ENCODE measurements at places on chromosomes 6 and 20. TPM values are rescaled to one million over a fixed set of nuclear protein-coding genes. Genes with fewer than 3 reads are reported as not detected.

The SLC17A4 gene
- not detected for total RNA-seq

The HRH3 gene
- total RNA-seq: not detected

The MPIG6B gene
- not detected for total RNA-seq

The KIAA1755 gene
- 0.44 TPM for total RNA-seq

The TNFRSF21 gene
- total RNA-seq: 0.68 TPM

The CST1 gene
- not detected for total RNA-seq

The PDYN gene
- total RNA-seq: not detected

The ANKRD66 gene
- total RNA-seq: not detected

The GPR63 gene
- 0.44 TPM for total RNA-seq

DNA sequence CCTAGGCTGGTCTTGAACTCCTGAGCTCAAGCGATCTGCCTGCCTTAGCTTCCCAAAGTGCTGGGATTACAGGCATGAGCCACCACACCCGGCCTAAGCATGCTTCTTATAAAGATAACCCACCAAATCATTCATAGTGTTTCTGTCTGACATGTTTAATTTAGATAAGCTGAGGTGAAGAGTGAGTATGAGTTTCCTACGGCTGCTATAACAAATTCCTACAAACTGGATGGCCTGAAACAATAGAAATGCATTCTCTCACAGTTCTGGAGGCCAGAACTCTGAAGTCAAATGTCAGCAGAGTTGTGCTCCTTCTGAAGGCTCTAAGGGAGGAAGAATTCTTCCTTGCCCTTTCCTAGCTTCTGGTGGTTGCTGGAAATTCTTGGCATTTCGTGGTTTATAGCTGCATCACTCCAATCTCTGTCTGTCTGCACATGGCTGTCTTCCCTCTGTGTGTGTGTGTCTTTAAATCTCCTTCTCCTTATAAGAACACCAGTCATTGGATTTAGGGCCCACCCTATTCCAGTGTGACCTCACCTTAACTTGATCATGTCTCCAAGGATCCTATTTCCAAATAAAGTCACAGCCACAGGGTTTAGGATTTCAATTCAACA, 29.9 kb downstream of the MAPK13 start:
- DNase-seq: no peak

DNA sequence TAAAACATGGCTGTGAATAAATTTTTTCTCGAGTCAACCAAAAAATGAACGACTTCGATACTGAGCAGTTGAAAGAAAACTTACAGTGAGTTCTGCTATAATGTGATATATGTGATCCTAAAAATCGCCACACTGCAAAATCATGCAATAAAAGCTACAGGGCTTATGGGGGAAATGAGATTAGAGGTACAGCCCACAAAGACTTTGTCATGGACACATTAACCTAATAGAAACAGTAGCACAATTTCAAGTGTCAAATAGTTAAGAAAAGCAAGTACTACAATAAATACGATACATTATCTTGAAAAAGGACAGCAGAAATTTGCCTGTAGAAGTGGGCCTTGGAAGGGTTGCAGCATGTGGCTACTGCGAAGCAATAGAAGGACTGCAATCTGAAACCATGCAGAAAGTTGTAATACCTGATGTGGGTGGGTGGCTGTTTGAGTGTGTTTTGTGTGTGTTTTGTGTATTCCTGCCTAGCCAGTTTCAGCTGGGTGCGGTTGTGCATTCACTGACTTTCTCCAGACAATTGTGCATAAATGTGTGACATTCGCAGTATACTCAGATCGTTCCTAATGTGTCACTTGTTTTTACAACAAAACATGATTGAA, 79.1 kb downstream of the RPP40 start:
- no peak for DNase-seq

DNA sequence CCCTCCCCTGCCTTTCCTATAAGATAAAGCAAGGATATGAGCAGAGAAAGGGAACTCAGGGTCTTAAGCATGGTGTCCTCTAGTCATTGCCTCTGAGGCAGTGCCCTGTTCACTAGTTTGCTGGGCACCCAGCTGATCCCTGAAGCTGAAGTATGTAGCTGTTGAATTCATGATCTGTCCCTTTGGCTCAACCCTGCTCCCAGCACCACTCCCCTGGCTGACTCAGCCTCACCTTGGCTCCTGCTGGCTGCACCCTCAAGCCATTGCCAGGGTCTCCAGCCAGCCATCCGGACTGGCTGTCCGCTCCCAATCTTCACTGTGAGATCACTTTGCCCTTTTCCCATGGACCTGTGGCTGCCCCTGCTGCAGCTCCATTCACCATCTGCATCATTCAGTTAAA, 25.9 kb upstream of the UST start:
- no peak for DNase-seq

DNA sequence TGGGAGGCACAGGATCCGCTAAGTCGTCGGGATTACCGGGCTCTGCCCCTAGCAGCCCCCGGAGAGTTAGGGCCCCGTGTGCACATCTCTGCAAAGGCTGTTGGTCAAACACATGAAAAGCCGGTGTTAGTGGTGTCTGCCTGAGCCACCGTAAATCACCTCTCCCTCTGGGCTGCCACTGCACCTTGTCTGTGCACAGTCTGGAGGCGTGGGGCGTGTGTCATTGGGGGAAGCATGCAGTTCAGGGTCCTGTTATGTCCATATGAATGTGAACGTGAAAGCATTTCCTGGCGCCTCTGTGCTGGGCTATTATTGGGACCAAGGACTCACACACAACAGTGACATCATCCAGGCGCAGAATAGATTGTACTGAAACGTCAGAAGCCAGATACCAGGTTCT, 305.6 kb downstream of the NRN1 start:
- DNase-seq: no peak

DNA sequence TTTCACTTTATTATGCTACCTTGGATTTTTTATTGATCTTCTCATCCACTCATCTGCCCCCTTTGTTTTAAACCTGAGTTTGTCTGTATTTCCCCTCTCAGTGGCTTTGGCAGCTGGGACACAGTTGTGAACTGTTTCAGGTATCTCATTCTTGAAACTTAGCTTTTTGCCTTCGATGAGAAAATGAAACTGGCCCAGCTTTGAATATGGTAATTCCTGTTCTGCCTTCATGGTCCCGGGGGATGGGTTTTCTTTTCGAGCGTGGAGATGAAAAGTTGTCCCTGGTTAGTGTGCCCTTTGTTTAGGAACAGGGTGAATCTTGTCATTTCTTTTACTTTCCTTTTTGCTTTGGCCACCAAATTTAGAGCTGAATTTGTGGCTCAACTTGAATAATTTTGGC, 25.6 kb downstream of the DHX35 start:
- no peak for DNase-seq

GRCh38 chr6:31898383-31899011, 999 bp upstream of the EHMT2 start:
- DNase-seq: peak; percentile 44

DNA sequence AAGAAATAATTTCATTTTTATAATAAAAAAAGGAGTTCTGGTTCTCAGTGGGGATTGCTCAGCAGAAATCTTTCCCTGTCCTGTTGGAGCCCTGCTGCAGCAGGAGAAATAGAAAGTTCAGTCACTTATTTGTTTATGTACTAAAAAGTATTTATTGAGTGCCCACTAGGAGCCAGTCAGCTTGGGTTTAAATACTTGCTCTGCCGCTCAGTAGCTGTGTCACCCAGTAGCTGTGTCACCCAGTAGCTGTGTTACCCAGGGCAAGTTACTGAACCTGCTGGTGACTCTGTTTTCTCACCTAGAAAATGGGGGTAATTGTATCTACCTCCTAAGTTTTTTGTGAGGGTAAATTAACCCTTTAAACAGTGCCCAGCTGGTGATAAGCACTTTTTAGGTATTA, 32.9 kb downstream of the FOXF2 start:
- DNase-seq: no peak

DNA sequence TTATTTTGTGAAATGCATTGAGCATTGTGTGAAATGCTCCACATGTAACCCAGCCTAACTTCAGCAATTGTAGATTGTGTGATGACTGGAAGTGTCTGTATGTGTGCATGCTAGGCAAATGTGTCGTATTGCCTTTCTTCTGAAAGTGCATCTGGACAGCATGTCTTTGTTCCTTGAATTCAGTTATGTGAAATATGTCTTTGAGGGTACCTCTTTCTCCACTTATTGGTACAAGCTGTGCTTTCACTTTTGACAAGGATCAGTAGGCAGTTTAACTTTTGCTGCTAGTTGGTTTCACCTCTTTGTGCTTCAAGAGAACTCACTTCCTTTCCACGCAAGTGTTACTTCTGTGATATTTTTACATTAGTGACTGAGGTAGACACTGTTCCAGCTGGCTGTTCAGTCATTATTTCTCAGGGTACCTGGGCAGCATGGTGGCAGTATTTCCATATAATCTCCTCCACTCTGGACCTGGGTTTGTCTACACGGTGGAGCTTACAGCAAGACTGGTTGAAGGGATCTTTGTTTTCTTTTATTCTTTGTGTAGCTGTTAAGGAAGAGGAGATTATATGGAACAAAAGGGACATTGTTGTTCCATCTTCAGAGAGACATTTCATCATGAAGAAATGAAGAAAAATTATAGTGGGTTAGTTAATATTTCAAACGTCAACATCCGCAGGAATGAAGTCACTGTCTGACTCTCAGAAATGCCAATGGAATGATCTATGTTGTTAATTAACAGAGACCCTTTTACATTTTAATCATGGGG, 175.4 kb downstream of the UTRN start:
- DNase-seq: no peak

DNA sequence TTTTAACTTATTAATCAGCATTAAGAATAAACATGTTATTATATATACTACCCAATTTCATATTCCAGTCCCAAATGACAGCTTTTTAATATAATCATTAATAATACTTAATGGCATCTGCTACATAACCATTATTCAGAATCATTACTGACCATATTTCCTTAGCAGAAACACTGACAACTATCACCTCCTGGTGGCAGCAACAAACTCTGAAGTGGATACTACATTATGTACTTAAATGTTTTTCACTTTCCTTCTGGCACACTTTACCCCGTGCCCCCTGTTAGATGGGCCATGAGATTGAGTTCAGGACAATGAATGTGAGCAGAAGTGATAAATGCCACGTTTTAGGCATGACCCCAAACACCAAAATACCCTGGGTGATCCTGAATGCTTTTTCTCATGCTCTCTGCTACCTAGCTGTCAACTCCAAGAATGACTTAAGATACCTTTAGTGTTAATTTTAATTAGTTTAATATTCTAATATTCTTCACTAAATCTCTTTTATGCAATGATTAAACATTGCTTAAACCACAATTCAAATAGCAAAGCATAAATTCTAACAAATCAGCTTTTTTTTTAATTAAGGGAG, 77.1 kb downstream of the LMBRD1 start:
- DNase-seq: no peak

GRCh38 chr6:33428224-33428965, 8.5 kb downstream of the SYNGAP1 start:
- no peak for DNase-seq

- DNase-seq: no peak
Measured at GRCh38 chr6:144777249-144777648, 492.1 kb downstream of the UTRN start.

DNA sequence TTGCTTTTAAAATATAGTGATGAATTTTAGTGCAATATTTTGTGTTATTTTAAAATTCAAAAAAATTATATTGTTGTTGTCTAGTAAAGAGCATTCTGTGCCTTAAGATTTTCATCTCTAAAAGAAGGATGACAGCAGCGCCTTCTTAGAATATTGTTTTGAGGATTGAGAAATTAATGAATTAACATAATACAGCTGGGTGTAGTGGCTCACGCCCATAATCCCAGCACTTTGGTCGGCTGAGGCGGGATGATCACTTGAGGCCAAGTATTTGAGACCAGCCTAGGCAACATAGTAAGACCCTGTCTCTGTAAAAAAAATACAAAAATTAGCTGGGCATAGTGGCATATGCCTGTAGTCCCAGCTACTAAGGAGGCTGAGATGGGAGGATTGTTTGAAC, 6.8 kb downstream of the TIAM2 start:
- DNase-seq: no peak

GRCh38 chr6:121917834-121918559, 481.5 kb upstream of the HSF2 start:
- no peak for DNase-seq

- DNase-seq: no peak
Measured at GRCh38 chr20:31908424-31908823, 38.0 kb downstream of the TTLL9 start.

DNA sequence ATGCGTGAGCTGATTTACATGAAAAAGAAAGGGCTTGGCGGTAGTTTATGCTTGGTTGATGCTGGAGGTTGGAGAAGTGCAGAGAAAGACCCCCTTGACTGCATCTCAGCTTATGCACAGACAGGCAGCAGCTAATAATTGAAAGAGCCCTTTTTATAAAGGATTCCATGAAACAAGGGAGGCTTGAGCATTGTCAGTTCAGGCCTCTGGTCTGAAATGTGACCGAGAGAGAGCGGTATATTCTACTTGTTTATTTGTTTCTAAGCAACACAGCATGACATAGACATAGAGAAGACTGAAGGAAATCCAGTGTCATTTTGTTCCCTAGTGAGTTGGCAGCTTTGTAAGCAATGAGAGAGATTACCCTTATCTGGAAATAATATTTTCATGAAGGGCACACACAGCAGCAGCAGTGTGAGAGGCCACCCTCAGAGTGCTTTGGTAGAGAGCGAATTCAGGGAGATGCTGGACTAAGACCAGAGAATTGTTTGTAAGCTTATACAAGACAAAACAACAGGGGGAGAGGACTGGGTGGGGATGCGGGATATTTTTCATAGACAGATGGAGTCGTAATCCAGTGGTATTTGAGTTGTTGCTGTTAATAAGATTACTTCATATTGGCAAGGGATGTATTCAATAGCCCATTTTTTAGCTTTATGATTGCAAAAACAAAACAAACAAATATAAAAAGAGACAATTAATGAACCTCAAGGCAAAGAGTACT, 34.6 kb upstream of the LAMA2 start:
- no peak for DNase-seq

DNA sequence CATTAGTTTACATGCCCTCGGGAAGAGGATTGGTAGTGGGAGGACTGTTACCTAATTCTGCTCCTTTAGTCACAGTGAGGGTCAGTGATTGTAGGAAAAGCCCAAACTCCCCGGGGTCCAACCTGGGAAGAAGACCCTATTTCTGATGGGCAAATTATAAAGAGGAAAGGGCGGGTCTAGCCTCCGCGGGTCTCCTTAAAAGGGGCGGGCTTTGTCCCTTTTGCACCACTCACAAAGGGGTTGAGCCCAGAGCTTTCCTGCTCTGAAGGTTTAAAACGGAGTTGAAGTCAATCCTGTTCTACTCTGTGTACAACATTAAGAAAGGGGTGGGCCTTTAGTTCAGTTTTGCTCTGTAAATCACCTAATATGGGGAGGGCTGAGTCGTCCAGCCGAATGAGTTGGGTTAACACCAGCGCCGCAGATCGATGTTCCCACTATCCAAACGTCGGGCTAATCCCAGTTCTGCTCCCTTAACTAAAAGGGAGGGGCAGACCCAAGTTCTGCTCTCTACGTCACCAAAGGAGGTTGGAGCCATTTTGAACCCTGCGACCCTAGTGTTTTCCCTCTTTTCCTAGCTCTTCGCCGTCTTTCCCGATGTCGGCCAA, 920 bp upstream of the RNF5 start:
- DNase-seq: peak; percentile 51

DNA sequence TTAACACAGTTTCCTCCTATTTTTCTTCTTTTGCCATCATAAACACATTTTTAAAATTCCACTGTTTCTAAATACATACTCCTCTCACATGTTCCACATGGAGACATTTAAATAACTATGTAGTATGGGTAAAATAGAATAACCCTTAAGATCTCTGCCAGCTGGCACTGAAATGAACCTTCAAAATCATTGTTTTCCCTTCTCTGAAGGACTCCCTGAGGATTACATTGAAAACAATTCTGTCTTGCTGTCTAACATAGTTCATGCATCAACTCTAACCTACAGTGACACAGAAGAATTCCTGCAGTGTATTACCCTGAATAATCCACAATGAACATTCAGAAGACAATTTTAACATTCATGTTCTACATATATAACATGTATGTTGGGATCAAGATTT, 1361.8 kb upstream of the CITED2 start:
- DNase-seq: no peak
